Right lung (tissue), 10 donors: ENCODE measurements at places on chromosomes 6 and 20. TPM values are rescaled to one million over a fixed set of nuclear protein-coding genes. Genes with fewer than 3 reads are reported as not detected.

DNA sequence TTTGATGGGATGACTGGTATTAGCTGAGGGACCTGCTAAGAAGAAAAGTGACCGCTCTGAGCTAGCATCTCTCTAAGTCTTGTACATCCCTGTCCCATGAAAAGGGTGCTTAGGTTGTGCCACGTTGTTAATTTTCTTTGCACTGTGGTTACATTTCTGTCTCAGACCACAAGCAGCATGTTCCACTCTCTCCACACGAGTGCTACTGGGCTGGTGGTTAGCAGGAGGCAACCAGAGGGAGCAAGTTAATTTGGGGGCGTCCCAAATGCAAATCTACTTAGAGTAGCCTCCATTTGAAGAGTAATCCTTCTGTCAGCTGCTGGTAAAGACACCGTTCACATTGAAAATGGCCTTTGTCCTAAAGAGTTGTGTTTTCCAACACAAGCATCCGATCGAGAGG, 3.4 kb upstream of the SCML4 start:
- DNase-seq, result no peak

Gene FBXO5
- polyA plus RNA-seq, result 20.9 TPM

Gene BPIFB4
- polyA plus RNA-seq, result not detected

- peak; percentile 26 for DNase-seq
These were observed 684 bp downstream of the ZNFX1 start for GRCh38 chr20:49276961-49277785.

DNA sequence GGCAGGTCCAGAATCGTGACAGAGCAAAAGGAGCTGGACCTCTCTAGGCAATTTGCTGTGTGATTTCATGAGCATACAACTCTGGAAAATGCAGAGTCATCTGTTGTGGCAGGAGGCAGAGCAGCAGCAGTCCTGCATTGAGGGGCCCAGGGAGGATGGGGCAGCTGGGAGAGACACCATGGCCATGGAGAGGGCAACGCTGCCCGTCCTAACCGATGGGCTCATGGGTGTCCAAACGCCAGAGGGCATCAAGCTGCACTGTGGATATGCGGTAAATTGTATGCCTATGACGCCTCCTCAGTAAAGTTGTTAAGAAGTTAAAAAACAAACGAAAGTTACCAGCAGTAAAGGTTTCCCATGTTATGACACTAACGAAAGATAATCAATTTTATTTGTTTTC, 42.2 kb upstream of the DACT2 start:
- no peak for DNase-seq

DNA sequence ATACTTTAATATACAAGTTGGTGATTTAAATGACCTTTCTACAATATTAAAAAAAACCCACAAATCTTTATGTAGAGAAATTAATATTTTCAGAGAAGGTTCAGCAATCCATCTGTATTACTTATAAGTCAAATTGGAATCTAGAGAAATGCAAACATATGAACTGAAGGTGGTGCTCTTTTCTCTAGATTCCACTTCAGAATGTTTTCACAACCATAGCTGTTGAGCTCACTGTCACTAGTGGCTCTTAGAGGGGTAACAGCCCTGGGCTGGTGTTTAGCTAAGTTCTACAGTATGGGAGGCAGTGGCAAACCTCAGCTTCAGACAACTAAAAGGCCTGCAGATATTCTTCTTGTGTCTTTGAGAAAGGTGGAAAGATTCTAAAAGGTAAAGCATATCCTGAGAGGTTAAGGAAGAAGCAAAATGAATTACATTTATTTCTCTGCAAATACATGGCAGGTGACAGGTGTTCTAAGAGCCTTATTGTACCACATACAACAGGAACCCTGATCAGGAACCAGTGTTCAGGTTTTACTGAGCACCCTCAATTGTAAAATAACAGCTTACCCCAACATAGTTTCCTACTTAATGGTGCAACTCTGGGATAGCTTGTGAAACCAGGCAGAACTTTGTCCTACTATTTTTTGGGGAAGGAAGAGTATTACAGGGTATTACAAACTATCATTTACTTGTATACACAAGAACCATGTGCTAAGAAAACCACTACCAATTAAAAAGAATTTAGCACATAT, 56.6 kb upstream of the SAMHD1 start:
- DNase-seq, result no peak

DNA sequence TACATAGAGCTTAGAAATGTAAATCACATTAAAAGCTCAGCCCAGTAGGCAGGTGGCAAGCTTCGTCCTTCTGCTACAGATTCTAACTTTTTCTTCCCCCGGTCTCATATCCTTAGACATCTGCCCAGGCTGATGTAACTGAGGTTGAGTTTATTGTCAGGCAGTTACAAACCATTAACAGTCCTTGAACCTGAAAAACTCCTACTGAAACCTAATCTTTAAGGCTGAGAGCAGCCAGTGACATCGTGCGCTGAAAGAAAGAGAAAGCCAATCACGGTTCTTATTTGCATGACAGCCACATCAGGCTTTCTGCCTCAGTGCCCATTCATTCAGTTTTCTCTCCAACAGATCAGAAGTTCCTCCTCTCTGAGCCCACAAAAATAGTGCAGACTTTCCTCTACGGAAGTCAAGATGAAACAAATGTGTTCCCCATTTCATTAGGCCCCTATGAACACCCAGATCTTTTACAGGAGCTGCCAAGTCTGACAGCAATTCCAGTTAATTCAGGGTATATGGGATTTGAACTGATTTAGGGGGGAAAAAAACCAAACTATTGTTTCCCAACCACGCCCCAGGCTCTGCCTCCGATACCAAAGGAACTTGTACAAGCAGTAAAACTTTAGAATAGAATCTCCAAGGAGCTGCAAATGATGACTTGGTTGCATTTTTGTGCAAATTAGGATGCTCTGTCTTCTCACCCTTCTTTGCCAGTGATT, at the start of gene NHSL1:
Gene NHSL1 (minus strand): TSS at position 192 of the 716 bp plus-strand sequence. CDS start 204 bp downstream, outside the sequence.
- DNase-seq, result no peak

DNA sequence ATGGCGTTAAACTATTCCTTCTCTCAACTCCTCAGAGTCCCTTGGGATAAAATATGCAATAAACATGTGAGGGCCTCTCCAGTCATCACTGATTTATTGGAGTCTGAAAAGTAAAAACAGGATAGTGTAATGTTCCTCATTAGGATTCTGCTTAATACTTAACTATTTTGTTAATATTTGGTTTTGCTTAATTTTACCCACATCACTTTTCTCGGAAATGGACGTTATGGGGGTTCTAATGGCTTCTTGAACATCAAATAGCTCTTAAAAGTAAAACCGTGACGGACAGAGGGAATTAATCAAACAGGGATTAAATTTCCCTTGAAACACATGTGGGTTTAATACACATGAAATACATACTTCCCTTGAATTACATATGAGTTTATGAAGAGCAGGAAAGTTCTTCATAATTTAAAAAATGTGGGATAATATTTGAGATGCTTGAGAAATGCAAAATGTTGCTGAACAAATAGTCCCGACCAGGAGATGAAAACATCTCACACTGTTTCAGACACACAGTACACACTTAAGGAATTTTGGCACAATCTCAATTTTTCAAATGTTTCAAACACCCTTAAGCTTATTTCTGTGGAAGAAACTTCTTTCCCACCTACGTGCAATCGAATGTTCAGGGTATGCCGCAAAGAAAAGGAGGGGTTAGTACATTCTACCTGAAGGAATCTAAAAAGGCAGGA, 38.4 kb upstream of the EIF2S2 start:
- DNase-seq, result no peak

GRCh38 chr6:32047084-32047478, 8.9 kb downstream of the CYP21A2 start:
- no peak for DNase-seq

GRCh38 chr20:53652090-53652858, 58.6 kb upstream of the ZNF217 start:
- no peak for DNase-seq

DNA sequence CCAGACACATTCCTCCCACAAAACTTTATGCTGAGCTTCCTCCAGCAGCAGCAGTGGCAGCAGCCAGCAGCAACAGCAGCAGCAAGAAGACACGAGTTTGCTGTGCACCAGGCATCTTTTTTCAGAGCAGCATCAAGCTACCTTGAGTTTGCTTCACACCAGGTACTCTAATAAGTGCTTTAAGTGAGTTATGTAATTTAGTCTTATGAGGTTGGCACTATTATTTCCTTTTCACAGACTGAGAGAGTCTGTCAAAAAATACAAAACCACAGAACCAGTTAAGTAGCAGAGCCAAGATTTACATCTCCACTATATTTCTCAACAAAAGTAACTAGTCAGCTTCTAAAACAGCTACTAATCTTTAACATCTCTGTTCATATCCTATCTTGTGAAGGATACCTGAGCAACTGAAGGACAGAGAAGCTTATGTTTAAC, 23.7 kb downstream of the RANBP9 start:
- no peak for DNase-seq

- no peak for DNase-seq
These were observed 39.5 kb downstream of the BICRAL start for GRCh38 chr6:42821341-42821668.

Gene BANF2
- not detected for polyA plus RNA-seq

DNA sequence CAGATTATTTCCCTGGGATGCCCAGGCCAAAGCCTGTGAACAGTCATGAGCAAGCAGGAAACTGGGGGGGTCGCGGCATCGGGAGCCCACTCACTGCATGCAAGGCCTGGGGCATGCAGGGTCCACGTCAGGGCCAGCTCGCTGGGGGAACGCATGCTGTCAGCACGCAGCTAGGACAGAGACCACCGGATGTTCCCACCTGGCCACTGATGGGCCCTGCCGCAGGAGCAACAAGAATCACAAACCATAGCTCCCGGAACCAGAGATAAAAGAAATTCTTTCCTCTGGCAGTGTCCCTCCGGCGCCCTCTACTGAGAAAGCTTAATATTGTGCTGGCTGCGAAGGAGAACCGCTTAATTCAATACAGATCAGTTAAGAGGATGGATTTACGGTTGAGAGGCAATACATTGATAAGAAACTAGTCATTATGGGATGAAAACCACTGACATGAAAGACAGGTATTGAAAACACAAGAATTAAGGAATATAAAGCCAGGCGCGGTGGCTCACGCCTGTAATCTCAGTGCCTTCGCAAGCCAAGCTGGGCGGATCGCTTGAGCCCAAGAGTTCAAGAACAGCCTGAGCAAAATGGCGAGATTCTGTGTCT, 32.6 kb downstream of the C6orf15 start:
- no peak for DNase-seq

Gene SPATA25
- 1.3 TPM for polyA plus RNA-seq

DNA sequence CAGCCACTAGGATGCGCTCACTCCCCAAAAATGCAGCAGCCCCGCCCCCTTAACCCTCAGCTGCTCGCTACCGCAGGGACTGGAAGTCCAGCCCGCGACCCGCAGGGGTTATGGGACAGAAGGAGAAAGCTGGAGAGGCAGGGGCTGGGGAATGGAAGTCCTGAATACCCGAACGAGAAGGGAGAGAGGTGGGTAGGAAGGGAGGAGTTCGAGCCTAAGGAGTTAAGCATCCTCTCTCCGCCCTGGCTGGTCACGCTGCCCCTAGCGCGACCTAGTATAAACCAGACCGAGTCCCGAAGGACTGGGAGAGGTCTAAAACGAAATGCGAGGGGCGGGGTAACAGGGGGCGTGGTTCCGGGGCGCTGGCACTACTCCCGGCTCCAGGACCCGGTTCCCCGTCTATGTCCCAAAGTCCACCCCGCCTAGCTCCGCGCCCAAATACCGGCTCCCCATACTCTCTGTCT, 448 bp upstream of the DDAH2 start:
- peak; percentile 94 for DNase-seq

- no peak for DNase-seq
These were observed 9.0 kb upstream of the SLC2A10 start for GRCh38 chr20:46700481-46700880.

- no peak for DNase-seq
These were observed 706 bp upstream of the TUBB2B start for GRCh38 chr6:3228046-3228671.

Gene SCRT2
- not detected for polyA plus RNA-seq

- no peak for DNase-seq
These were observed 22.4 kb downstream of the IL17A start for GRCh38 chr6:52208612-52209011.

- DNase-seq, result no peak
These were observed 78.5 kb downstream of the SSR1 start for GRCh38 chr6:7234547-7234946.

GRCh38 chr6:162773996-162774395, 46.2 kb downstream of the PACRG start:
- DNase-seq, result no peak

Gene BIRC7
- polyA plus RNA-seq, result not detected

Gene HCK
- 5.5 TPM for polyA plus RNA-seq

DNA sequence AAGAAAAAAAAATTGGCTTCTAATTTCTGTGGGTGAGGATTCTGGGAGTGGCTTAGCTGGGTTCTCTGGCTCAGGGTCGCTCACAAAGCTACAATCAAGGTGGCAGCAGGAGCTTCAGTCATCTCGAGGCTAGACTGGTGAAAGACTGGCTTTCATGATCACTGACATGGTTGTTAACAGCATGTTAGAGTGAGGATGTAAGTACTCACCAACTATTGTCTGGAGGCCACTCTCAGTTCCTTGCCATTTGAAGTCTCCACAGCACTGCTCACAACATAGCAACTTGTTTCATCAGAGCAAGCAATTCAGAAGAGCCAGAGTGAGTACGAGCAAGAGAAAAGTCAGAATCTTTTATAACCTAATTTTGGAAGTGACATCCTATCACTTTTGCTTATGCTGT, 145.7 kb upstream of the PRSS16 start:
- no peak for DNase-seq

GRCh38 chr6:53250176-53251032, 98.3 kb downstream of the ELOVL5 start:
- no peak for DNase-seq

- DNase-seq, result no peak
These were observed 18.2 kb upstream of the CEP85L start for GRCh38 chr6:118669561-118669960.

Gene SMIM29
- 16.5 TPM for polyA plus RNA-seq

- no peak for DNase-seq
These were observed 33.3 kb downstream of the SUN5 start for GRCh38 chr20:32970973-32971300.

DNA sequence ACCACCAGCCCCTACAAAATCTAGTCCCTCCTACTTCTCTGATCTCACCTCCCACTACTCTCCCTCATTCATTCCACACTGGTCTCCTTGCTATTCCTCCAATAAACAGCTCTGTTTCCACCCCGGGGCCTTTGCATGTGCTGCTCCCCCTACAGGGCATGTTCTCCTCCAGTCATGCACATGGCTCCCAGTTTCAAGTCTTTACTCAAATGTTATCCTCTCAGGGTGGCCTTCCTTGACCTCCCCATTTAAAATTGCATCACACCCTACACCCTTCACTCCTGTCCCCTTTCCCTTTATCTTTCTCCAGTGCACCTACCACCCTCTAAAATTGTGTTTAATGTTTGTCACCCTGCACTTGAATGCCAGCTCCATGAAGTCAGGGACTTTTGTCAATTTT, 174.5 kb downstream of the MRPL14 start:
- DNase-seq, result no peak

Gene DUSP15
- polyA plus RNA-seq, result 11.2 TPM

Gene IL20RA
- polyA plus RNA-seq, result 2.5 TPM

Gene MAS1
- 0.06 TPM for polyA plus RNA-seq

Gene PTP4A1
- 61.4 TPM for polyA plus RNA-seq

Gene TBPL1
- polyA plus RNA-seq, result 56.6 TPM
